ENCODE measurements at places on chromosomes 3 and 15.

- no peak for DNase-seq
Measured at GRCh38 chr3:69445024-69445423, 59.1 kb upstream of the FRMD4B start.

GRCh38 chr3:79154865-79155264, 612.9 kb downstream of the ROBO1 start:
- no peak for DNase-seq

DNA sequence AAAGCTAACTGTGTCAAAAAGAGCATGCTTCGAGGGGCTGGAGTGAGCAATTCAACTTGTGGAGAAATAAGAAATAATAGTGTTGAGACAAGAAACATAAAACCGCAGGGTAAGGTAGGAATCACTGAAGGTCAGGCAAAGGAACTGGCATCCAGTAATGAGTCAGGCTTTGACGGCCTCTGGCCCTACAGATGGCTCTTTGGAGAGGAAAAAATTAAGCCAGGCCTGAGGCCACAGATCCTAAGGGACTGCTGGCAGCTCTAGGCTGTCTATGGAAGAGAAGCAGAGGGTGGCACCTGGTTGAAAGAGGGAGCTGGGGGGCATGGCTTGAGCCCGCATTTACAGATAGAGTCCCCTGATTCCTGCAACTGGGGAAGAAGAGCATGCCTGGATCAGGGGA, 28.6 kb upstream of the ZSCAN2 start:
- no peak for DNase-seq

- DNase-seq: no peak
Measured at GRCh38 chr3:50617096-50617791, at the start of gene MAPKAPK3. Gene MAPKAPK3 (plus strand): TSS chr3:50617151. CDS start chr3:50617566, 415 bp downstream.

DNA sequence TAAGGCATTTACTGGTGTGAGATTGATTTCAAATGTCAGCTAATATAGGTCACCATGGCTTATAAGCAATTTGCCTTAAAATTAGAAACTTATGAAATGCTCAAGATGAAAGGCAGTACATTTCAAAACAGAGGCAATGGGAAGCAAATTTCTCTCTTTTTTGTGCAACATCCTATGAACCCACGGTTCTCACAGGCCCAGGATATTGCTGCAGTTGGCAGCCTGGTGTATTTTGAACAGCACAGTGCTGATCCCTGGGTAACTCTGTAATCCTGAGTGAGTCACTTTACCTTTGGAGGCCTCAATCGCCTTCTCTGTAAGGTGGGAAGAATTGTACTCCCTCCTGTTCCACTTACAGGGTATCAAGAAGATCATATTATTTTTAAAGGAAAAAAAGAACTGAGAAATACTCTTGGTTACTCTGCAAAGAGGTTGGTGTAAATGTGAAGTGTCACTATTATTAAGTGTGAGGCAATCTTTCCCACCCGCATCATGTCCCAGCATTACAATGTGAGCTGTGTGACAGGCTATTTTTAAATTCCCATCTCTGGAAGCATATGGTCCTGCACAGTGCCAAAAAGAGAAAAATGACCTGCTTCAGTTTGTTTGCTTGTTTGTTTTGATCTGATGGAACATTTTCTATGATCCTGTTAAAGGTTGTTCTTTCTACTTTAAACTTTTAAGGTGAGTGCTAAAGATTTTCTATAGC, 190.1 kb upstream of the LPP start:
- no peak for DNase-seq
